Cerebellum (tissue), 4 donors: ENCODE measurements at places on chromosomes 16 and 17. TPM values are rescaled to one million over a fixed set of nuclear protein-coding genes. Genes with fewer than 3 reads are reported as not detected.

- no peak for DNase-seq
Measured at GRCh38 chr17:1644493-1645206, 882 bp downstream of the SCARF1 start.

DNA sequence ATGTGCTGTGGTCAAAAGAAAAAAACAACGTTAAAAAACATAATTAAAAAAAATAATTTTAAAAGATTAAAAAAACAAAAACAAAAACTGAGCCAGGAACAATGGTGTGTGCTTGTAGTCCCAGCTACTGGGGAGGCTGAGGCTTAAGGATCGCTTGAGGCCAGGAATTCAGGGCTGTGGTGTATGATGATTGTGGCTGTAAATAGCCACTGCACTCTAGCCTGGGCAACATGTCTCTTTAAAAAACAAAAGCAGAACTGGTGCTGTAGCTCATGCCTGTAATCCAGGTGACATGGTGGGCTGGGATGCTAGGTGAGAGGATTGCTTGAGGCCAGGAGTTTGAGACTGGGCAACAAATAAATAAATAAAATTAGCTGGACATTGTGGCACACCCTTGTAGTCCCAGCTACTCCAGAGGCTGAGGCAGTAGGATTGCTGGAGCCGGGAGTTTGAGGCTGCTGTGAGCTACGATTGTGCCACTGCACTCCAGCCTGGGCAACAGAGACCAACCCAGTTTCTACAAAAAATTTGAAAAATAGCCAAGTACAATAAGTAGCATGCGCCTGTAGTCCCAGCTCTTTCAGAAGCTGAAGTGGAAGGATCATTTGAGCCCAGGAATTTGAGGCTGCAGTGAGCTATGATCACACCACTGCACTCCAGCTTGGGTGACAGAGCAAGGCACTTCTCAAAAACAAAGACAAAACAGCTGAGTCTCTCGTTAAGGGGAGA is 43.6 kb downstream of the NFATC3 start:
- DNase-seq = no peak

GRCh38 chr17:40953881-40954280 is 12.9 kb downstream of the KRT39 start:
- DNase-seq = no peak

DNA sequence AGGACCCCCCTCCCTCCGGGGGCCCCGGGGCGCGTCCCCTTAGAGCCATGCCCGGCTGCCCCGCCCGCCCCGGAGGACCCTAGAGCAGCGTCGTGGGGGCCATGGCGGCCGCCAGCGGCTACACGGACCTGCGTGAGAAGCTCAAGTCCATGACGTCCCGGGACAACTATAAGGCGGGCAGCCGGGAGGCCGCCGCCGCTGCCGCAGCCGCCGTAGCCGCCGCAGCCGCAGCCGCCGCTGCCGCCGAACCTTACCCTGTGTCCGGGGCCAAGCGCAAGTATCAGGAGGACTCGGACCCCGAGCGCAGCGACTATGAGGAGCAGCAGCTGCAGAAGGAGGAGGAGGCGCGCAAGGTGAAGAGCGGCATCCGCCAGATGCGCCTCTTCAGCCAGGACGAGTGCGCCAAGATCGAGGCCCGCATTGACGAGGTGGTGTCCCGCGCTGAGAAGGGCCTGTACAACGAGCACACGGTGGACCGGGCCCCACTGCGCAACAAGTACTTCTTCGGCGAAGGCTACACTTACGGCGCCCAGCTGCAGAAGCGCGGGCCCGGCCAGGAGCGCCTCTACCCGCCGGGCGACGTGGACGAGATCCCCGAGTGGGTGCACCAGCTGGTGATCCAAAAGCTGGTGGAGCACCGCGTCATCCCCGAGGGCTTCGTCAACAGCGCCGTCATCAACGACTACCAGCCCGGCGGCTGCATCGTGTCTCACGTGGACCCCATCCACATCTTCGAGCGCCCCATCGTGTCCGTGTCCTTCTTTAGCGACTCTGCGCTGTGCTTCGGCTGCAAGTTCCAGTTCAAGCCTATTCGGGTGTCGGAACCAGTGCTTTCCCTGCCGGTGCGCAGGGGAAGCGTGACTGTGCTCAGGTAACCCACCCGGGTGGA is 759 bp downstream of the ALKBH5 start:
- peak; percentile 34 for DNase-seq

- no peak for DNase-seq
Measured at GRCh38 chr17:65388911-65389310, 172.5 kb downstream of the AXIN2 start.

DNA sequence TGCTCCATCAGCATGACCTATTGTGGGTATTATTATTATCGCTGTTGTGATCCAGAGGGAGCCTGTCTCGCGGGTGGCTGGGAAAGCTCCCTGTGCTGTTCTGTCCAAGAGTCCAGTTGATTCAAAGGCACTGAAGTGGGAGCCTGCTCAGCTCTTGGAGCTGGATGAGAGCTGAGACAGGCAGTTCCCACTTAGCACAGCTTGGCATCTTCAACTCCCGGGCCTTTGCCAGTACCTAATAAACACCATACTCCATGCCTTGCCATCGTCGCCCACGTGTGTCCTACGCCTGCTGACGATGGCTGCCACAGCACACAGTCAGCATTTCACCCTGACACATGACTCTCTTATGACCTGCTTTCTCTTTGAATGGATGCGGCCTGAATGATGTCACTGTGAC is 32.6 kb downstream of the RTN4RL1 start:
- DNase-seq = no peak

DNA sequence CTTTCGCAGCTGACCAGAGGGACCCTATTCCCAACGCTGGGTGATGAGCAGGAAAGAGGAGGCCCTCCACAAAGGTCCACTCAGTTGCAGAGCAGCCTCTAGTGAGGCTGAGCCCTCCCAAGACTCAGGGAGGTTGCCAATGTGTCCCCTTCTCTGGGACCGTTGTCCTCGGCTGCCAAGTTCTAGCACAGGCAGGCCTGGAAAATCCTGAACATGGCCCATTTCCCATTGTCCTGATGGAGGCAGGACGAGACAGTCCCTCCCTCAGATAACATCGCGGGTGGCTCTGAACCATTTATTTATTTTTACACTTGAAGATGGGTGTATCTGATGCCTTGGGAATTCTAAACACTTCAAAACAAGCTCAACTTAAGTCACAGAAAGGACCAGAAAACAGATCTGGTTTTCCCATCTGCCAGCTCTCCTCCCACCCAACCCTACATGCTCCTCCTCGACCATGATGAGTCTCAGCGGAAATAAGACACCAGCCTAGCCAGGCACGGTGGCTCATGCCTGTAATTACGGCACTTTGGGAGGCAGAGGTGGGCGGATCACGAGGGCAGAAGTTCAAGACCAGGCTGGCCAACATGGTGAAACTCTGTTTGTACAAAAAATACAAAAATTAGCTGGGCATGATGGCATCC is 12.8 kb downstream of the CDIP1 start:
- DNase-seq = no peak

- no peak for DNase-seq
Measured at GRCh38 chr17:45575126-45575885, 84.8 kb upstream of the PLEKHM1 start.

- no peak for DNase-seq
Measured at GRCh38 chr17:57243171-57243622, 13.1 kb upstream of the MSI2 start.

GRCh38 chr17:53804437-53804836 is 18.3 kb upstream of the KIF2B start:
- no peak for DNase-seq

DNA sequence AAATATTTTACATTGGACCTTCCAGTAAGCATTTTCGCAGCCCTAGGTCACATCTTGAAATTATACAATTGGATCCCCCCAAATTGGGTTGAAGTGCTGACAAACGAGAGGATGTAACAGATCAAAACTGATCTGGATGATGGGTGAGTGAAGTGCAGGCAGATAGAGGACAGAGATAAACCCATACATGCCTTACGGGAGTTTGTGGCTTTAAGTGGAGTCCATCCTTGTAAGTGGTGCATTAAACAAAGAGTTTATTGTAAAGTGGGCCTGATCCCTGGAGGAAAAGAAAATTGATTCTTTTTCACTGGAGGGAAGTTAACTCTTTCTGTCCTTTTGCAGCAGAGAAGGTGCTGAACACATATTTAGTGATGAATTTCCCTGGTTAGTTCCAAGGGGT is 39.0 kb upstream of the KCNJ2 start:
- DNase-seq = no peak

DNA sequence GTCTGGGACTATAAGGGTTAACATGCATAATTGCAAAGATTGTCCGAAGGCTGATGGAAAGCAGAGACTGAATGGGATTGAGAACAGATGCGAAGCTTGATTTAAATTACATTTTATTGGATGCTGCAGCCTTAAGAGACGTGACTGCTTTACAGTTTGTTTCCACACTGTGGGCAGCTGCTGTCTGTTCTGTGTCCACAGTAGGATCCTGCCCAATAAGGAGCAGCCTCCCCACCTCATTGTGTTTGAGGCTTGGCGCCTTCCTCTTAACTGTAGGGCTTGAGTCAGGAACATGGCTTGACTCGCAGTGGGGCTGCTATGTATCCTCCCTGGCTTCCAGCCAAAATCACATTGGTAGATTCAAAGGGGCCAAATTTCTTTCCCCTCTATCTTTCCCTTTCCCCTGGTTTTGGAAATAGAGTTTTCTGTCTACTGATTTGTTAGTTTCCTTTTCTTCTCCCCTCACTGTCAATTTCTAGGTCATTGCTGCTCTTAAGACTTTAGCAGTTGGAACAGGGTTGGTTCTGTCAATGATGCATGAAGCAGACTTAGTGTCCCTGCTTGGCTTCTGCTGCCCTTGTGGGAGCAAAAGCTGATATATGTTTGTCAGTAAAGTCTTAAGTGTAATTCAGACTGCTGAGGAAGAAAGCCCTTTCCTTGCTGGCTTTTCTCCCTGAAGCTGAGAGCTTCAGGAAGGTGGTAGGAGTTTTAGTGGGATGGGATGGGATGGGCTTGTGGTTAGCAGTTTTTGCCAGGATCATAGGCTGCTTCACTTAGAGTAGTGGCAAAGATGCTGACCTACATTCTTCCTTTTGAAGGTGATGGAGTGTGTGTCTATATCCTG is 5.0 kb upstream of the RARA start:
- DNase-seq = no peak

DNA sequence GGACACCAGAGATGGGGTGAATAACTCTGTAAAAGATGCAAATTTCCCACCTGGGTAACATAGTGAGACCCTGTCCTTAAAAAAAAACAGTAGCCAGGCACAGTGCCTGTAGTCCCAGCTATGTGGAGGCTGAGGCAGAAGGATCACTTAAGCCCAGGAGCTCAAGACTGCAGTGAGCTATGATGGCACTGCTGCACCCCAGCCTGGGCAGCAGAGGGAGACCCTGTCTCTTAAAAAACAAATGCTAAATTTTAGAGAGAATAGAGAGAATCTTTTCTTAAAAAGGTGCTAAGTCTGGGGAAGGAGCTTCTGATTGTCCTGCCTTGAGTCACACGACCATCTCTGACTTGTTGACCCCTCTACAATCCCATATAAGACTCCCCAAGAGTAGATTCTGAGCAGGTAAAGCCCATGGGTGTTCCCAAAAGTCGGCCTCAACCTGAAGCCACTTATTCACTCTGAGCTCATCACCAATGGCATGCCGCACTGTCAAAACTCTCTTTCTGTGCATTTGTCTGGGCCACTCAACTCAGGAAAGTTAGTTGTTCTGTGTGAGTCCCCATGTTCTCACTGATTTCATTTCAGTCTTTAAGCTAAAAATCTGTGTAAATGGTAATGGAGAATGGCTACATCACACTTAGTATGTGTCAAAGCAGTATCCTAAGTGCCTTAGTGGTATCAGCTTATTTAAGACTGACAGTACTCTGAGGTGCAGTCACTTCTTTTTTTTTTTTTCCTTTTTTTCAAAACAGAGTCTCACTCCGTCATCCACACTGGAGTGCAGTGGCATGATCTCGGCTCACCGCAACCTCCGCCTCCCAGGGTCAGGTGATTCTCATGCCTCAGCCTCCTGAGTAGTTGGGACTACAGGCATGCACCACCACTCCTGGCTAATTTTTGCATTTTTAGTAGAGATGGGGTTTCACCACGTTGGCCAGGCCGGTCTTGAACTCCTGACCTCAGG is 41.6 kb downstream of the PRKCB start:
- DNase-seq = no peak

Gene CACNA1G
- 32.8 TPM for total RNA-seq

Gene EMC6
- total RNA-seq = 10.0 TPM

Gene PERCC1
- not detected for total RNA-seq

Gene PEX12
- total RNA-seq = 4.3 TPM
